ENCODE measurements at places on chromosomes 5 and 9.

- DNase-seq: no peak
These were observed 253.5 kb downstream of the DMRTA1 start for GRCh38 chr9:22700171-22700570.

DNA sequence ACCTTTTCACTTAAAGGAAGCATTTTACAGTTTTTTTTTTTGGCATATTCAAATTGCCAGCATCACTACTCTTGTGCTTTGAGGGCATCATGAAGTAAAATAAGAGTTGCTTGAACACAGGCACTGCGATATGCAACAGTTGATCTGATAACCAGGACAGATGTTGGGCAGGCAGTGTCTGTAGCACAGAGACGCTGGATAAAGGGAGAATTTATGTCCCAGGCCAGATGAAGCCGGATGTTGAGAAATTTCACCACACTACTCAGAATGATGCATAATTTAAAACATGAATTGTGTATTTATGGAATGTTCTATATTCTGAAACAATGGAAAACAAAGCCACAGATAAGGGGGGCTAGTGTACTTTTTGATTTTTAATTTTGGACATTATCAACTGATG, 71.4 kb downstream of the SLC12A2 start:
- no peak for DNase-seq

DNA sequence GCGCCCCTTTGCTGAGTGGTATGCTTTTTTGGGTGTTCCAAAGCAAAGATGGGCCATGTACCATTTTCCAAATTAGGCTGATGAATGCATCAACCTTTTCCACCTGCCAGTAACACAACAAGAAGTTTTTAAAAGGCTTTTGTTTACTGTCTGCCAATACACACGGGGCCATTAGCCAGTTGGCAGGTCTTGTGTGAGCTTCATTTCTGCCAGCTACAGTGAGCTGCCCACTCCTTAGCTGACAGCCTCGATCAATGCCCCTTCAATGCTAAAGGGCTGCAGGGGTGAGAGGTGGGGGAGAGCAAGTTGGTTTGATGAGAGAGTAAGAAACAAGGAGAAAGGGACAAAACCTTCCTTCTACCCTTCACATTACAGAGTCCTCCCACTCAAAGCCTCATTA, 128.7 kb downstream of the C5orf15 start:
- DNase-seq: no peak

GRCh38 chr5:120258123-120258522, 206.0 kb upstream of the PRR16 start:
- DNase-seq: no peak

GRCh38 chr9:13274886-13275641, 4.4 kb downstream of the MPDZ start:
- DNase-seq: no peak

GRCh38 chr9:126294331-126295081, 32.1 kb upstream of the MVB12B start:
- no peak for DNase-seq

DNA sequence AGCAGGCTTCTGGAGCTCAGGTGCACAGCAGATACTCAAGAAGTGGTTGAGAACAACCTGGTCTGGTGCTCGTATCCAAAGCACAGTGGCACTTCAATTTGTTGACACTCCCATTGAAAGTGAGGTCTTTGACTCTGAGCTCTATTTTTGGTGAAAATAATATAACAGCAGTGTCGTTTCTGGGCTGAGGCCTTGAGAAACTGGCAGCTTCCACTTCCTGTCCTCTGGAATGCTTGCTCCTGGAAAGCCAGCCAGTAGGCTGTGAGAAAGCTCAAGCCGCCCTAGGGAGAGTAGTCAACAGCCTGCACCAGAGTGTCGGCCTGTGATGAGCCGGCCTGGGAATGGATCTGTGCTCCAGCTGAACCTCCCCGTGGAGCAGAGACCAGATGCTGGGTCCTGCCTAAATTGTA, 6.8 kb upstream of the SUSD3 start:
- DNase-seq: no peak

DNA sequence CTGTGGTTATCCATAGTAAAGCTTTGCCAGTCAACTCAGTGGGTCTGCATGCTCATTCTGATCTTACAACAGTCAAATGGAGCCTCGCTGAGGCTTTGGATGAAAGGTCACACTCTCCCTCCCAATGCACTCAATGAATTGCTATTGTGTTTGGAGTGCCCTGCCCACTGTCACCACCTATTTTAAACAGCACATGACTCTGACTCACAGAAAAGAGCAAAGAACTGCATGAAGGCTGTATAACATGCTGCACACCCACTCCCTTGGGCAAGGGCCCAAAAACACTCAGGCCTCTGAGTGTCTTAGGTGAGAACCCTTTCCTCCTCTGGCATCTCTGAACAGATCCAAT, 118.7 kb upstream of the CCDC112 start:
- no peak for DNase-seq

GRCh38 chr5:16570121-16570815, 46.5 kb downstream of the RETREG1 start:
- DNase-seq: no peak

- no peak for DNase-seq
These were observed 286.1 kb downstream of the ARHGAP26 start for GRCh38 chr5:143056339-143056704.

DNA sequence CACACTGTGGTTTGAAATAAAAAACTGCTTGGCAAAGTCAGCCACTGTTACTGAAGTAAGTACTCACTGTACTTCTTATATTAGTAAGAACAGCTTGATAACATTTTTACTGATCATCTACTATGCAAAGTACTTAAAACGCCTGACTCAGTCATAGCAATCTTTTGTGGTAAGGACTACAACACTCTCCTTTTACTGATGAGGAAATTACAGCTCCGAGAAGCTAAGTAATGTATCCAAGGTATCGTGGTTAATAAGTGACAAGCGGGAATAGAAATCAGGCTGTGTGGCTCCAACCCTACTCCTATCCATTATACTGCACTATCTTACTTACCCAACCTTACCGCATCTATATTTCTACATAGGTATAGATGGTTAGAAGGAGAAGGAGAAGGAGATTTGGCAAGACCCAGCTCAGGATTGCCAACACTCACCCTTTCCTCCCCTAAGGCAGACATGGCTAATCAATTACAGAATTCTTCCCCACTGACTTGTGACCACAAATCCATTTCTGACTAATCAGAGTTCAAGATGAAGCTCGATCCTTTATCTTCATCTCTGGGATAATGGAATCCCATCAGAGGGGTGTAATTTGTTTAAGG, 281.4 kb downstream of the SPOCK1 start:
- no peak for DNase-seq

DNA sequence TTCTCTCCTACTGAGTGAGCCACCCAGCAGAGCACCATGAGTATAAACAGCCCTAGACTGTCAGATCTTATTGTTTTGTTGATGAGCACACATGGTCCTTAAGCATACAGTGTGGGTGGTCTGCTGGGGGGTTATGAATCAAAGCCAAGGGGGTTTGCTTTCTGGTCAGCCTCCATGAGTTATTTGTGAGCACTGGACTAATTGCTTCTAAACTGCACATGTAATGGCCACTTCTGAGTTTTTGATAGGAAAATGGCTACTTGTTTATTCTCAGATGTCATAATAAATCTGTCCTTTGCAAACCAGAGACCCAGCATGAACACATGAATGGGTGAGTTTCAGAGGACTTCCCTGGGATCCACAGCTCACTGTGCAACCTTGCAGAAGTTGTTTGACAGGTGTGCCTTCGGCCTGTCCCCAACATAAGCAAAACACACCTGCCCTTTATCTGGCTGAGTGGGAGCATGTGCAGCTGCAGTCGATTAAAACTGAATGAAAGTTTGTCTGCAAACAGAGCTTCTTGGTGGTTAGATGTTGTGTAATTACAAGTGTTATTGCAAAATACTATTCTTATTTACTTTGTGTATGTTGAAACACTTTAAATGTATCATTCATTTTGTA, 35.9 kb downstream of the MAMDC2 start:
- no peak for DNase-seq

GRCh38 chr5:72476275-72476674, 30.9 kb downstream of the ZNF366 start:
- DNase-seq: no peak

DNA sequence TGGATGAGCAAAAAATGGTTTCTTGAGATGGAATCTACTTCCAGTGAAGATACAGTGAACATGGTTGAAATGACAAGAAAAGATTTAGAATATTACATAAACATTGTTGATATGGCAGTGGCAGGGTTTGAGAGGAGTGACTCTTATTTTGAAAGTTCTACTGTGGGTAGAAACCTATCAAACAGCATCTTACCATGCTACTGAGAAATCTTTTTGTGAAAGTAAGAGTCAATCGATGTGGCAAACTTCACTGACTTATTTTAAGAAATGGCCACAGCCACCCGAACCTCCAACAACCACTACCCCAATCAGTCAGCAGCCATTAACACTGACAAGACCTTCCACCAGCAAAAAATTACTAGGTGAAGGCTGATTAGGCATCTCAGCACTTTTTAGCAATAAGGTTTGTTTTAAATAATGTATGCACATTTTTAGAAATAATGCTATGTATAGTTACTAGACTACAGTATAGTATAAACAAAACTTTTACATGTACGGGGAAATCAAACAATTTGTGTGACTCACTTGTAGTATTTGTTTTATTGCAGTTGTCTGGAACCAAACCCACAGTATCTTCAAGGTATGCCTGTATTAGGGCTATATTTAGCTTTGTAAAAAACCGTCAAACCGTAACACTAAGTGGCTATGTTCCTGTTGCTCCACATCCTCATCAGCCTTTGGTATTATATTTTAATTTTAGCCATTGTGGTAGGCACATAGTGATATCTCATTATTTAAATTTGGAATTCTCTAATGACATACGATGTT, 30.6 kb upstream of the ADAMTS6 start:
- no peak for DNase-seq

- DNase-seq: no peak
These were observed 80.0 kb upstream of the NFIL3 start for GRCh38 chr9:91503673-91504081.

DNA sequence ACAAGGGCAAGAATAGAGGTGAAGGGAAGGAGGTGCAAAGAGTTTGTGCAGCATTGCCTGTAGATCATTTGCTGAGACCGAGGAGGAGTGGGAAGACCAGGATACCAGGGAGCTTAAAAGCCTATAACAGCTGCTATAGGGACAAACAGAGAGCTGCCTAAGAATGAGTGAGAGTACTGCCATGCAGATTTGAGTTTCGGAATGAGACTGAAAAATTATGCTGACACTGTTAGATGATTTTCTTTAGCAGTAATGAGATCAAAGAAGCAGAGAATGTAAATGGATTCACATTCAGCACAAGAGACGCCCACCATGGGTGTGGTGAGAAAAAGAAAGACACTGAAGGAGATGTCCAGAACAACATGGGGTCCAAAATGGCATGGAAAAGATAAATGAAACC, 69.7 kb downstream of the EPB41L4A start:
- DNase-seq: no peak

GRCh38 chr5:96871027-96871399, 5.3 kb upstream of the ERAP2 start:
- no peak for DNase-seq

All from CD4-positive, alpha-beta T cell treated with Interleukin-6 for 4 hours (primary cell).